Inflammatory macrophage (primary cell): ENCODE measurements at places on chromosomes 1 and 21.
A peak's percentile ranks its signal among the peaks of the same experiment; 100 is the strongest.

- peak; percentile 96 for DNase-seq
These were observed 76.8 kb downstream of the CD46 start for GRCh38 chr1:207828485-207829158.

DNA sequence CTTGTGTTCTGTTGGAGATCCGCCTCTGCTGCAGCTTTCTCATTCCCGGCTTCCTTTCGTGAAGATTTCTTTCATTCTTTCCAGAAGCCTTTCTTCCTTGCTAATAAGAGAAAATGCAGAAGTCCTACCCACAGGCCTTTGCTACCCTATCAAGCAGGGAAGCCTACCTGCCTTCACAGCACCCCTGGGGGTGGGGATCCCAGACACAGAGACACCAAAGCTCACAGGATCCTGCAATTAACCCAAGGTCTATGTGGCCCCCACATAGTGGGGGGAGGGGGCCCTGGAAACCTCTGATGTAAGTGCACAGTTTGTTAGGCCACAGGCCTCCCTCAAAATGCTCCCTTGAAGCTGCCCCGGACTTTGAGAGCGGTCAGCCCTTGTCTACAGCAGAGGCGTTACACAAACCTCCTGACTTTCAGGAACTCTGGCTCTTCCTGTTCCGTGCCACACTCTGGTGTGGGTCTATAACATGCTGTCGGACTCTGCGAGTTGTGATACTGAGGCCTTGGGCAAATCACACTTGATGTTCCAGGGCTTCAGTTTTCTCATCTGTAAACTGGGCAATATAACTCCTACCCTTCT is 31.2 kb downstream of the NKAIN1 start:
- peak; percentile 78 for DNase-seq

- DNase-seq = no peak
These were observed 171.1 kb downstream of the PIGK start for GRCh38 chr1:77047978-77048614.

DNA sequence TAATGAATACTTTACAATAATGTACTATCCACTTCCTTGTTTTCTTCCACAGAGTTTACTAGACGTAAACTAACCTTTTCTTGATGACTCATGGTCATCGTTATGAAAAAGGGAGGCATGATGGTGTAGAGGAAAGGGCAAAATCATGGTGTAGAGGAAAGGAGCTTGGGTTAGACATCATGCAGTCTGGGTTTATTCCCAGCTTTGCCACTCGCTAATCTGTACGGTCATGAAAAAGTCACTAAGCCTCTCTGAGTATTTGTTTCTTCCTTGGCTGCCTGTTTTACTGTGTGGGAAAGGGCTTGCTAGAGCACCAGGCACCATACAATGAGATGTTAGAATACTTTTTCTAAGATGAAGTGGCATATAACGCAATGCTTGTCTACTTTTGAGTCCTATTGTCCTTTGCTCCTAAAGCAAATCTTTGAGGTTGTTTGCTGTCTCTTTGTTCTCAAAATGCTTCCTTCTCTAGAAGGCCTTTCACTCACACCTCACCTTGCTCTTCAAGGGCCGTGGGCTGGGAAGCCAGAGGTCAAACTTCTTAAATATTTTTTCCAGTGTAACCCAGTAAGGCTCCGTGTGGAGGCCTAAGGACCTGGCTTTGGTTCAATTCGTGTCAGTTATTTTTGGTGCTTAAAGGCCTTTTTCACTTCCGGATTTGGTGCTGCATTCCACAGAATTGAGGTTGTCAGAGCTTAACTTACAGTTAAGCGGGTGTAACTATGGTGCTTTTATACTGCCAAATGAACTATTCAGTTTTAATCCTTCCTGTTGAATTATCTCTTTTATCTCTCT is 9.9 kb upstream of the ETV3 start:
- DNase-seq = peak; percentile 48

DNA sequence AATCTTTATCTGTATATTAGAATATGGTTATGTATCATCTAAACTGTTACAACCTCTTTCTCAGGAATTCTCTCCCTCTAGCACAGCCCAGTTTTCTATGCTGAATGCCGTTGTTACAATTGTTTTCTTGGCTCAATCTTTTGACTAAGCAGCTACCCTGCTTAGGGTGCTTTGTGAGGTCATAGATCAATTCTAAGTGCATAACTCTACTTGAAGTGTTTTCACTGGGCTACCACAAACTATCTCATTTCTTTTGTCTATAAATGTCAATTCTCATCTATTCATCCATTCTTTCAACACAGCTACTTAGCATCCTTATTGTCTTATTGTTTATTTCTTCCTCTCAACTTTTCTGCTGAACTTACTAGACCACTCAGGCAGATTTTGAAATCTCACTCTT is 77.1 kb downstream of the CEP350 start:
- no peak for DNase-seq

GRCh38 chr1:168320800-168321450 is 40.2 kb downstream of the TBX19 start:
- DNase-seq = no peak

GRCh38 chr1:35763201-35763600 is 6.6 kb downstream of the CLSPN start:
- no peak for DNase-seq

- DNase-seq = no peak
These were observed 62.4 kb downstream of the CD247 start for GRCh38 chr1:167455786-167456446.

DNA sequence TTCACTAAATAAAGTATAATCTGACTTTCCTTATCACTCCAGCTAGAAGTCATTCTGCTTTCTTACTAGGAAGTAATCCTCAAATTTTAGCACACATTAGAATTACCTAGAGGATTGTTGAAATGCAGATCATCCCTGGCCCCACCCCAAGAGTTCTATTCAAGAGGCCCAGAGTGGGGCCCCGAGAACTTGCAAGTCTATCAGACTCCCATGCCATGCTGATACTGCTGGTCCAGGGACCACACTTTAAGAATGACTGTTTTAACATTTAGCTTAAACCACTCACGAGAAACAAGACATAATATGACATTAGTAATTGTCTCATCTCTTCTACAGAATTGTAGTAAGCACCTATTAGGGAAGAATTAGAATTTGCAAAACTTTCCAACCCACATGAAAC is 7.7 kb upstream of the SYNJ1 start:
- no peak for DNase-seq

DNA sequence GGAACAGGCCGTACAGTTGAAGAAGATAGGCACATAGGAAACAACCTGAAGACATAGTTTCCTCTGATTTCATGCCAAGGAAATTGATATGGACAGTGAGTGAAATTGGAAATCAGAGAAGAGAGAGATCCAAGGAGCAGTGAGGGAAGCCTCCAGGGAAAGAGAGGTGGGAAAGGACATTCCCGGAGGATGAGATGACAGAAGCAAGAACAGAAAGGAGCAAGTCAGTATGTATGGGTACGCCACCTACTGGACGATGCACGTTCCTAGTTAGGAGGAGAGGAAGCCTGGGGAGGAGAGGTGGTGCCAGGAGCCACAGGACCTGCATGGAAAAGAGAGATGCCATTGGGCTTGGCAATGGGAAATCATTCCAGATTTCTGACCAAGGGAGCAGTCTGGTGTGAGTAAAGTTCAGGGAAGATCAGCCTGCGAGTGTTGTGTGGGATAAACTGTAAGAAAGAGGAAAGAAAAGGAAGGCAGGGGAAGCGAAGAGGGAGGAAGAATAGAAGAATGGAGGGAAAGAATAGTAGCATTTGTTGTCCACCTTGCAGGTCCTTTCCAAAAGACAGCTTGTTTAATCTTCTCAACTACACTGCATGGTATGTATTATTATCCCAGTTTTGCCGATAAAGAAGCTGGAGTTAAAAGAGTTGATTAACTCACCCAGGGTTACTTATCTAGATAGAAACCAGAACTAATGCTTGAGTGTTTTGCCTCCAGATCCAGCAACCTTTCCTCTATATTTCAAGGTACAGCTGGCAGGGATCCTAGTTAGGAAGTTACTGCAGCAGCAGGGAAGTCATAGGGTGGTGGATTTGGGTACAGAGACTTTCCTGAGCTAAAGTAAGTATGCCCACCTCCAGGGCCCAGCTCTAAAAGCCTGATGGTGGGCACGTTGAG is 27.4 kb downstream of the C1orf116 start:
- peak; percentile 55 for DNase-seq

DNA sequence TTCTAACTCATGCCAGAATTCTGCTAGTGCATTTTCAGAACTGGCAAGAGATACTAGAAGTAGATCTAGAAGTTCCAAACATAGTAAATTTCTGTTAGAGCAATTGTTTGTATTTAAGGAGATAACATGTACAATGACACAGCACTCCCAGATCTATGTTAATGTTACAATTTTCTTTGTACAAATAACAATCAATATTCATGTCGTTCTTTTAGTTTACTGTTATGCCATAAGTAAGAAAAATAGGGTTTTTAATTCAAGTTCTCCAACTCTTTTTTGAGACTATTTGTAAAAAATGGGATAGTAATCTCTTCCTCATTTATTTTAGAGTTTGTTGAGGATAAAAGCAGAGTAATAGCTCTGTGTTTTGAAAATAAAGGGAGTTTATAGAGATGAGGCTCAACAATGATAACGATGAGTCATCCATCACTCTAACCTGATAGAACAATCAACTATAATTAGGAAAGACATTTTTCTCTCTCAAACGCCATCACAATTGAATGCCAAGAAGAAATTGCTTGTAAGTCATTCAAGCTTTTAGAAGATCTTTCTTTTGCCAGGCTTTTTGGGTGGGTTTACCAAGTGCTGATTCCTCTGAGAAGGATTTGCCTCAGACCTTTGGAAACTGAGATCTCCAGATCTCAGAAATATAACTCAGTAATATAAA is 638 bp downstream of the CD84 start:
- peak; percentile 38 for DNase-seq

DNA sequence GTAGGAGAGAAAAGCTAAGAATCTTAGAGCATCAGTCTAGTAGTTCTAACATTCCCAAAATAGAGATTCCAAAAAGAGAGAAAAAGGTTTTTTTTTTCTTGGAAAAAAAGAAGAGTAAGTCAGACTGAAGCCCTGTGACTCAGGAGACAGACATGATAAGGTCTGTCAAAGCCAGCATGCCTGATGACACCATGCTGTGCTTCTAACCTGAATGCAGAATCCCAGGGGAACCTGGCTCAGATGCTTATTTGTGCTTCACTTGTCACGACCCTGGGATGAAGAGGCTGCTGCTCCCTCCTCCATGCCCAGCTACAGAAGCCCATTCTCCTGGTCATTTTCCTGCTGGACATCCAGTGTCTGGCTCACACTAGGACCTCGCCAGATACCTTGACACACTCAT is 44.3 kb downstream of the ERICH3 start:
- DNase-seq = no peak

DNA sequence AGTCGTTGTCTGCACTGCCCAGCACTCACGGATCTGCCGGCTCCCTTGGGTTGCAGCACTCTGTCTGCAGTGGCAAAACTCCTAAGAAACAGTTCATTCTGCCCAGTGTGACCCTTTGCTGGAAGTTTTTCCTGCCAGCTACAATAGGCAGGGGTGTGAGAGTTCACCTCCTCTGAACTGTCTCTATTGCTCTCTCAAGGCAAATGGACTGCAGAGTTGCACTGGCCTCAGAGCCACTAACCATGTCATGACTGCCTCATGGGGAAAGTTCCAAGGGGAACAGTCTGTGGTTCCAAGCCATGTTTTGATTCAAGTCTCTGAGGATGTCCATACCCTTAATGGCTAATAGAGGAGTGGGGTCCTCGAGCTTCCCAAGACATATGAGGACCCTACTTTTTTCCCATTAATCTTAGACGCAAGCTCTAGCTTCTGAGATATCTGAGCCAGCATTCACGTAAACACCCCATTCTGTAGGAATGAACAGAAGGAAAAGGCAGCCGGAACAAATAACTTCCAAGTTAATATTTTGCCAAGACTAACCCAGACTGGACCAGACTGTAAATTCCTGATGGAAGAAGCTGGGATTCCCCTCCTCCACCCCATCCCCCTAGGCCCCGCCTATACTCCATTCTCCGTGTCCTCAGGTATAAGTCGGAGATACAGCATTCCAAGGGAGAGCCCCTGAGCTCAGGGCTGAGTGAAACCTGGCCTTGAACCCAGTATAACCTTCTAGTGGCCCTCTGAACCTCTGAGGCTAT is 93.8 kb upstream of the AKT3 start:
- no peak for DNase-seq

GRCh38 chr1:51320967-51321923 is 9.1 kb downstream of the TTC39A start:
- no peak for DNase-seq

- no peak for DNase-seq
These were observed 30.2 kb upstream of the C1orf105 start for GRCh38 chr1:172390301-172390682.

- no peak for DNase-seq
These were observed 2.8 kb downstream of the GSTM5 start for GRCh38 chr1:109714661-109715372.

- no peak for DNase-seq
These were observed 117.6 kb downstream of the LEPR start for GRCh38 chr1:65538086-65538485.

- DNase-seq = no peak
These were observed 9.5 kb downstream of the ETNK2 start for GRCh38 chr1:204142032-204142974.

- DNase-seq = no peak
These were observed 103.5 kb upstream of the ZBTB40 start for GRCh38 chr1:22347854-22348760.

GRCh38 chr1:227767401-227768124 is 32.3 kb downstream of the SNAP47 start:
- DNase-seq = no peak

- no peak for DNase-seq
These were observed 66.6 kb downstream of the SCMH1 start for GRCh38 chr1:41175546-41175945.

- DNase-seq = no peak
These were observed 116.8 kb downstream of the HHAT start for GRCh38 chr1:210445485-210445884.
